Fibroblast of upper back skin (primary cell): ENCODE measurements at places on chromosomes 3 and 15.
A peak's percentile ranks its signal among the peaks of the same experiment; 100 is the strongest.

- DNase-seq = peak; percentile 99
These were observed 29.3 kb downstream of the RFTN1 start for GRCh38 chr3:16484216-16484615.

DNA sequence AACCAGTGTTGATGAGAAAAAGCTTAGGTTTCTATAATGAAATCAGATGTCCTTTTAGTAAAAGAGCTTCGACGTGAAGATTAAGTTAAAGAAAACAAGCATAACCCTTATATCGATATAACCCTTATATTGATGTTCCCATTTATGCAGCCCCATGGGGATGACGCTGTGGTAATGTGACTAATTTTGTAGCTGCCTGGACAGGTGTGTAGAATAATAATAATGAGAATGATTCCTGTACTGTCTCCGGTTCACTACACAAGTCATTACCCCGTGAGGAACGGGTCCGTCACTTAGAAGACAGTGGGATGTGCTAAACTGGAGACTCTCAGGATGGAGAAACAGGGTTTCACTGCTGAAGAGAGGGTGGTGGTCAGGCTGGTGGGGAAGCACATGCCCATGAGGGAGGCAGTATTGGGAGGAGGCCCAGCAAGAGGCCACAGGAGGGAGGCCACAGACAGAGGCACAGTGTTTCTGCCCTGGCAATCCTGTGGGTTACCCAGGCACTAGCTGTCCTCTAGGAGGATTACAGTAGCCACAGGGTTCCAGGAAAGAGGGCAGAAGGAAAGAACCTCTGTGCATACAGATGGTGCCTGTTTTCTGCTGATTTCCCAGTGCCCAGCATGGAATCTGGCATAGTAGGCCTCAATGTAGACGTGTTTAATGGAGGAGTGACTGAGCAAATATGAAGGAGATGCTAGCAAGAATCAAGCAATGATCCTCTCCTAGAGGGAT lies 191.1 kb upstream of the TSC22D2 start:
- no peak for DNase-seq

GRCh38 chr3:34483311-34483887 lies 685.0 kb downstream of the PDCD6IP start:
- no peak for DNase-seq

GRCh38 chr15:59186501-59186900 lies 20.1 kb upstream of the LDHAL6B start:
- DNase-seq = no peak

DNA sequence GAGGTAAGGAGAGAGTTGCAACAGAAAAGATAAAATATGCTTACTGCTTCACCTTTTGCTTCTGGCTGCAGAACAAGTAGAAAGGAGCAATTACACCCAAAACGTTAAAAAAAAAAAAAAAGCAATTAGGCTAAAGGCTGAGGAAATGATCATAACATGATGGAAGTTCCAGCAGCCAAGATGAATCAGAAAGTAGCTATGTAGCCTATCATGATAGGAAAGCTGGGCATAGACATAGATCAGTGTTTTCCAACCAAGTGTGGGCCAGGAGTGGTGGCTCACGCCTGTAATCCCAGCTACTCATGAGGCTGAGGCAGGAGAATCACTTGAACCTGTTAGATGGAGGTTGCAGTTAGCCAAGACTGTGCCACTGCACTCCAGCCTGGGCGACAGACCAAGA lies 52.6 kb downstream of the AGTR1 start:
- peak; percentile 18 for DNase-seq

DNA sequence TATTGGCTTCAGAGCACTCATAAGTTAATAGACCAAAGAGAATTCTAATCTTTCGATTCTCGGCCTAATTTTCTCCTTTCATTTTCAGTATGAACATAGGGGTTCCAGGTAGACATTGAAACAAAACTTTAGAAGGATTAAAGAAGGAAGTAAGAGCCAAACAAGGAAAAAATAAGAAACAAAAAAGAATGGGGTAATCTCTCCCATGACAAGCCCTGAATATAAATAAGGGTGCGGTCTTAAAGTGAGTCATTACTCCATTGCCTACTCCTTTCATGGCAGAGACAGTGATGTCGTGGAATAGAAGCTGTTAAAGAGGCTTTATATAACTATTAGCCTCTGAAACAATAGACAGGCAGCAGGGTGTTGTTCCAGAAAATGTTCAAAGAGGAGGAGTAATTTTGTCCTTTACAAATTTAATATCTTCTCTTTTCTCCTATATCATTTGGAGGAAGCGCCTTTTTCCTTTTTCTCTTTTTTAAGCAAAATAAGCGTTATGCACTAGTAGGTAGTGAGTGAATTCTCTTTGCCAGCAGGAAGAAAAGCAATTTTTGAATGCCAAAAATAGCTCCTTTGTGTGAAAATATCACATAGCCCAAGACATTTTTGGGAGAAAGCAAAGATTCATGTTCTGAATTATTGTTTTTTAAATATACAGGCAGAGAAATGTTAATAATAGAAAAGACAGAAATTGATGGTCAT lies 607.9 kb upstream of the KCNMB2 start:
- DNase-seq = no peak

DNA sequence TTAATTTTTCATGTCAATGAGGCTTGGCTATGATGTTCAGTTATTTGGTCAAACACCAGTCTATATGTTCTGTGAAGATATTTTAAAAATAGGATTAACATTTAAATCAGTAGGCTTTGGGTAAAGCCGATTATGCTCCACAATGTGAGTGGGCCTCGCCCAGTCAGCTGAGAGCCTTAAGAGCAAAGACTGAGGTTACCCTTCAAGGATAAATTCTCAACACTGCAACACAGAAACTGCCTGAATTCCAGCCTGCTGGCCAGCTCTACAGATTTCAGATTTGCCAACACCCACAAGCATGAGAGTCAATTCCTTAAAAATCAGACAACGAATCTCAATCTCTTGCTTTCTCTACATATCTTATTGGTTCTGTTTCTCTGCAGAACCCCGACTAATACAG lies 188.3 kb downstream of the PLCH1 start:
- DNase-seq = peak; percentile 2

DNA sequence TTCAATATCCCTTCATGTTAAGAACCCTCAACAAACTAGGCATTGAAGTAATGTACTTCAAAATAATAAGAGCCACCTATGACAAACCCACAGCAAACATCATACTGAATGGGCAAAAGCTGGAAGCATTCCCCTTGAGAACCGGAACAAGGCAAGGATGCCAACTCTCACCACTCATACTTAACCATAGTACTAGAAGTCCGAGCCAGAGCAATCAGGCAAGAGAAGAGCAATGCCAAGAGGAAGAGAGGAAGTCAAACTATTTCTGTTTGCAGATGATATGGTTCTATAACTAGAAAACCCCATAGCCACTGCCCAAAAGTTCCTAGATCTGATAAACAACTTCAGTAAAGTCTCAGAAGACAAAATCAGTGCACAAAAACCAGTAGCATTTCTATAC lies 161.9 kb downstream of the UBE2E2 start:
- no peak for DNase-seq

DNA sequence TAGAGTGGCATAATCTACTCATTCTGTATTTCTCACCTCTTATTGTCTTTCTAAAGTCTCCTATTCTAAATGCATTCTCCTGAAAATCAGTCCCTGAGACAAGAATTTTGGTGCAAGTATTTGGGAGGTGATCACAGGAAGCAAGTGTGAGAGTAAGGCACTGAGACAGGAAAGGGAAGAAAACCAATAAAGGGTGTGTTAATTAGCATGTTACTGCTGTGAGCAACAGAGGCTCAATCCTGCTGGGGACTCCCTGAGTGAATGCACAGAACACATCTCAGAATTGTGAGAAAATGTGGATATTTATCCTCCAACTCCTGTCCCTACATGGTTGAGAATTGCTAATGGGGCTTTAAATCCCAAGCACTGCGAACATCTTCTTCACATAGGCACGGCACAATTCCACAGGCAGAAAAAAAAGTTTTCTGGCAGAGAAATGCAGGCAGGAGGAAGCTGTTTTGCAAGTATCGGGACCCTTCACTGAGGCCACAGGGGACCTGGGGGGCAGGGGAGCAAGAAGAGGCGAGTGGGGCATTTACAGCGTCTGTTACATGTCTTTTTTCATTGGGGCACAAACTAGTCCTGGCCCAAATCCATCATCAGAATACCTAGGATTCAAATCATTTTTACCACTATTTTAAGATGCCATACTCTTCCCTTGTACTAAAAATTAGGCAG lies 27.2 kb upstream of the STT3B start:
- DNase-seq = no peak

GRCh38 chr3:187291001-187291511 lies 481 bp downstream of the MASP1 start:
- DNase-seq = peak; percentile 51

DNA sequence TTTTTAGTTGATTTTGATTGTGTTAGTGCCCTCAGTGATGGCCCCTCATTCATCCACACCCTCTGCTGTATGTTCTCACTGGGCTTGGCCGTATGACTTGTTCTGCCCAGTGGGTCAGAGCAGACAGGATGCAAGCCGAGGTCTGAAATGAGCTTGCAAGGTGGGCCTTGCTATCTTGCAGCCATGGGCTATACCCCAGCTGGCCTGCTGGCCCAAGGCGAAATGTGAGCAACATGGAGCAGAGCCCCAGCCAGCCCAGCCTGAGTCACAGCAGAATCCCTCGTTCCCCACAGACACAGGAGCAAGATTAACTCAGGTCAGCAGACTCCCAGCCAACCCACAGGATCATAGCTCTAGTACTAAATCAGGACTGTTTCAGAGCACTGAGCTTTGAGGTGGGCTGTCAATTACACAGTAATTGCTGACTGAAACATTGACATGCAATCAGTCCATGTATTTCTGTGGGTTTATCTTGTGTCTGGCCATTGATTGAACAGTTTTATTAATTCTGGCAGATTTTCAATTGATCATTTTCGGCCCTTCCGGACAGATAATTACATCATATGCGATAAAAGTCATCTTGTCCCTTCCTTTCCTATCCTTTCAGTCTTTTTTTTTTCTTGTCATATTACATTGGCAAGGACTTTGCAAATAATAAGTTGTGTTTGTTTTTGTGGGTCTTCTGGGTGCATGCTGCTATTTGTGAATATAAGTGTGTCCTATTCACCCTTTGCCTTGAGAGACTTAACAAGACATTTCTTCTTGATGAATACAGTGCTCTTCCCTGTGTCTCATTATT lies 27.1 kb downstream of the KLF15 start:
- DNase-seq = no peak
